Aorta (tissue), 5 donors: ENCODE measurements at places on chromosomes 7 and 10. TPM values are rescaled to one million over a fixed set of nuclear protein-coding genes. Genes with fewer than 3 reads are reported as not detected.

DNA sequence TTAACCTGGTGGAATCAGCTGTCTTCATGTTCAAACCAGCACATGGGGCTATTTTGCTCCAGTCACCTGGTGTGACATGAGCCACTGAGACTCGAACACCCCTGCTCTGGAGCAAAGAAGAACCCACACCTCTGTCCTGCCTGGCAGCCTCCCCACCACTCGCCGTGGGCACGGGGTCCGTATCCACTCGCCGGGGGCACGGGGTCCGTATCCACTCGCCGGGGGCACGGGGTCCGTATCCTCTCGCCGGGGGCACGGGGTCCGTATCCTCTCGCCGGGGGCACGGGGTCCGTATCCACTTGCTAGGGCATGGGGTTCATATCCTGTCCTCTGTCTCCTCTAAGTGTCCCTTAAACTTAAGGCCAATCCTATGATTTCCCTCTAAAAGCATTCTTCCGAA, 558.7 kb downstream of the PTPRN2 start:
- no peak for DNase-seq

Gene EPDR1
- 35.6 TPM for total RNA-seq

DNA sequence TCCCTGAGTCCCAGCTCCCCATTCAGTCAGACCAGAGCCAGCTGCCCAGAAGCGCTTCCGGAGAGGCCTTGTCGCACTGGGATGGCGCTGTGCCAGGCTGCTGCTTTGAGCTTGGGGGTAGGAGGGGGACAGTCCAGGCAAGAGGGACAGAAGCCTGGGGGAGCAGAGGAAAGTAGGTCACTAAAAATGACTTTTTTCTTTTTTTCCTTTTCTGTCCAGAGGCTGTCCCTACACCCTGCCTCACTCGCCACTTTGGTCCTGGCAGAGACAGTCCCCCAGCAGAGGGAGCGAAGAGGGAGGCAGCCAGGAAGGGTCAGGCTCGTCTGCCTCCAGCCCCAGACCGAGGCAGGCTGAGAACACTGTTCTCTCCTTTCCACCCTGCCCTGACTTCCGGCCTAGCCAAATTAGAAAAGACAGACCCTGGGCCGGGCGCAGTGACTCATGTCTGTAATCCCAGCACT, 15.8 kb upstream of the TRIM8 start:
- DNase-seq = peak; percentile 87

- DNase-seq = peak; percentile 82
Measured at GRCh38 chr10:90930971-90931871, 10.3 kb upstream of the ANKRD1 start.

Gene WNT2
- total RNA-seq = 0.45 TPM

- DNase-seq = no peak
Measured at GRCh38 chr7:38678698-38679054, 47.5 kb upstream of the AMPH start.

GRCh38 chr7:157017149-157017548, 6.7 kb upstream of the MNX1 start:
- DNase-seq = no peak

DNA sequence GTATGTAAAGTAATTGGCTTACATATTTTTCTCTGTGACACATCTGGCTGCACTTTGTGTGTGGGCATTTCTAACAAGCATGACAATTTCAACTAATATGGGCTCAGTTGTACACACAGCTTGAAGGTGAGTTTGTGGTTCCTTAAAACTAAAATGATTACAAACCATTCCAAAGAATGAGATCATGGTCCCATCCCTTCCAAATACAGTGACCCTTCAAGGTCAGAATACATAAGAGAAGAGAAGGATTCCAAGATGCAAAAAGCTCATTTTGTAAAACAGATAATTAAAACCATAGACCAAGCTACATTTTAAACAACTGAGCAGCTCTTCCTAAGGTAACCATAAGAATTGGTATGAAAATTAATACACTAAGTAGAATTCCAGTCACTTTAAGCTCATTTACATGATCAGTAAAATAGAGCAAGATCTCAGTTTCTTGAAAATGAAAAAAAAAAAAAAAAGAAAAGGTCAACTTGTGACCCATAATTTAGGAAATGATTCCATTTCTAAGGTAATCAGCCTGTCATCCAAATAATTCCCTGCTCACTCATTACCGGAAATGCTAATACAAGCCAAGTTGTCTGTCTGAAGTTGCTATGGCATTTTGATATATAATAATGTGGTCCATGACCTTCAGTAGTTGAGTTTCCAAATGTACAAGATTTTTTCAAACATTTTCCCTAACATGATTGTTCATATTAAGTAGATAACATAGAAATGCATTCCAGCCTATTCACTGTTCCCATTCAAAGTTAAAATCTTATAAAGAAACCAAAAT, 688.5 kb downstream of the PARD3 start:
- DNase-seq = no peak
